ENCODE measurements at places on chromosomes 2 and 18.

- no peak for DNase-seq
Observed at GRCh38 chr2:127052057-127052770, 54.7 kb downstream of the BIN1 start.

- DNase-seq, result no peak
Observed at GRCh38 chr2:174957050-174957449, 48.1 kb downstream of the CHN1 start.

DNA sequence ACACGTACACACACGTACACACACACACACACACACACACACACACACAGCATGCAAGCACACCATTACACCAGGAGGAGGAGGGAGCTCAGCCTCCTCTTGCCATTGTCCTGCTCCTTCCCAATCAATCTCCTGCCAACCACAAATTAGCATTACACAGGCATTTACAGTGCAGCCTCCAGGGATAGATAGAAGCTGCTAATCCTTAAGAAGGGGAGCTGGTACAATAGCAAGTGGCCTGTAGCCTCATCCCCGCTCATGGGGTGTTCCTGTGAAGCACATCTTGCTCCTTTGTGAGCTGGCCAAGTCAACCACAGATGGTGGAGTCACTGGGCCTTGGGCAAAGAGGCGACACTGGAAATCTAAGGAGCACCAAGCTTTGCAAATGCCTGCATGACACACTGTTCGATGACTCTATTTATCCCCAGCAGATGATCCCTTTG is 110.3 kb upstream of the PKDCC start:
- DNase-seq, result no peak

GRCh38 chr2:675982-676646 is 1.1 kb downstream of the TMEM18 start:
- no peak for DNase-seq

DNA sequence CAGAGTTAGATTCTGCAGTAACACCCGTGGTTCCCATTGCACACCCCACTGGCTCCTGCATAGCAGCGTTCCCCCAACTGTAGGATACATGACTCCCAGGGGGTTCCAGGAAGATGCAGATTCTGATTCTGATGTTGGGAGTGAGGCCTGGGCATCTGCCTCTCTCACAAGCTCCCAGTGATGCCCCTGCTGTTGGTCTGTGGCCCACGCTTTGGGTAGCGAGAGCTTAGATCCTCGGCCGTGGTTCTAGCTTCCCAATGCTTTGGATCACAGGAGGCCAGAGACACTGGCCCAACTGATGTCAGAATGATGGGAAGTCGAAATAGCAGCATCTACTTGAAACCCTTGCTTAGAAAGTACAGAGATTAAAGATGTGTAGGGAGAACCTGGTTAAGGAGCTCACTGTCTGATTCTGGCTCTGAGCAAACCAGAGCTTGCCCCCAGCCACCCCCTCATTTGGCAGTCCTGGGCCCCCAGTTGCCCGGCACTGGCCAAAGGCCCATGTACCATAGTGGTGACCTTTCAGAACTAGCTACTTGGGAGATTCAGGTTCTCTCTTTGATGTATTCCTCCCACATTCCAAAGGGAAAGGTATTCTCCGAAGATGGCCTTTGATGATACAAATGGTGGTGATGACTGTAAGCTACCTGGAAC is 197.5 kb downstream of the FAM210A start:
- DNase-seq, result no peak

DNA sequence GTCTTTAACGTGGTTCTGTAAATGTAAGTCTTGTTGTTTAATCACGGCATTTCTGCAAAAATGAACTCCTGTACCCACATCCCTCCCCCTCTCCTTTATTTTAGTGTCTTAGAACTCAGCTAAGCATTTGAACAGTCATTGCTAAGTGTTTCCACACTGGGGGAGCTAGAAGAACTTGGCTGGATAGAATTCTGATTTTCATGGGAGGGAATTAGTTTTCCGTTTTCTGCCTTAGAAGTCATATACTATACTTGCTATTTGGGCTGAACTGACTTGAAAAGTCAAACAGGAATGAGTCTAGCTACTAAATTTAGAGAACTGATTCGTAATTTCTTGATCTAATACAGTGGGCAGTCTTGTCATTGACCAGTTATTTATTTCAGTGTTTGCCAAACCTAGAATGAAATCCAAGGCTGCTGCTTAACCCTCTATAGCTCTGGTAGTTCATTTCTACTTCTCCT is 61.1 kb downstream of the FMNL2 start:
- no peak for DNase-seq

DNA sequence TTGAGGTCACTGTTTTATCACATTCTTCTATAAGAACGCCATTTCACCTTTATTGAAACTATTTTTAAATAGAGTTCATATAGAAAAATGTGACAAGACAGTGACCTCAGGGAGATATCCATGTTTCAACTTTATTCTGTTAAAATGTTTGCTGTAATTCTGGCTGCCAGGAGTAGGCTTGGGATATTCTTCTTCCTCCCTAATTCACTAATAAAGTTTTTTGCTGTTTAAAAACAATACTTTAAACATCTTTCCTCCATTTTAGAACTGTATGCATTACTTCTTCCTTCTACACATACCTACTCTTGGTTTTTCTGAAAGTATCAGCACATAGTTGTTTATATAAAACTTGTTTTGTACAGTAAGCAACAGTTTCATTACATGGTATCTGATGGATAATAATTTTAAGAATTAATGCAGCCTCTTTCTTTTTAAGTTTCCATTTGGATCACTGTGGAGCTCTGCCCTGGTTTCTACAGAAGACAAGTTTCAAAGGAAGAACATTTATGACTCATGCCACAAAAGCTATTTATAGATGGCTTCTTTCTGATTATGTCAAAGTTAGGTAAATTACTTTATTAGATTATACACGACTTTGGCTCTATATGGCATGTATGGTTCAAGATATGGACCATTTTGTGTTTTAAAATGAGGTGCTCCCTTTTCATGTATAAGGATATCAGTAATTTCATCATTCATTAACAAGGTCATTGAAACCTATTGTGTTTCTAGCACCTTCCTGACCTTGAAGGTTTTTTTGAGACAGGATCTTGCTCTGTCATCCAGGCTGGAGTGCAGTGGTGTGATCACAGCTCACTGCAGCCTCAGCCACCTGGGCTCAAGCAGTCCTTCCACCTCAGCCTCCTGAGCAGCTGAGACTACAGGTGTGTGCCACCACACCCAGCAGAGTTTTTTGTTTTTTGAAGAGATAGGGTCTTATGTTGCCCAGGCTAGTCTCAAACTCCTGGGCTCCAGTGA is 7.2 kb downstream of the CPSF3 start:
- no peak for DNase-seq

- DNase-seq, result peak; percentile 32
Observed at GRCh38 chr2:28750316-28751251, 1.0 kb upstream of the PPP1CB start.

DNA sequence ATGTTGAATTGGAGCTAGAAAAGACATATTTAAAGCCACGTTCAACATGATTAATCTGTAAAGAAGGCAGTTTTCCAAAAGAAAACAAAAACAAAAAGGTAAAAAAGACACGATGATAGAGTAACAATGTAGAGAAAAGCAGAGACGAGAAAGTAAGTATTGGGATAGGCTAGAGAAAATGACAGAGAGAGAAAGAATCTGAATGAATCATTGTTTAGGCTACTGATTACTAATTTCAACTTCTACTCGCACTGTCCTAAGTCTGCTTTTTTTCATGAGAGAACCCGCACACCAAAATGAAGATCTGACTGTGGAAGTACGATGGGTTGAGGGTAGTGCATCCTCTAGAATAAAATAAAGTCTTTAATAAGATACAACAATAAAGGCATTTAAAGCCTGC is 1599.2 kb upstream of the TMEFF2 start:
- no peak for DNase-seq

DNA sequence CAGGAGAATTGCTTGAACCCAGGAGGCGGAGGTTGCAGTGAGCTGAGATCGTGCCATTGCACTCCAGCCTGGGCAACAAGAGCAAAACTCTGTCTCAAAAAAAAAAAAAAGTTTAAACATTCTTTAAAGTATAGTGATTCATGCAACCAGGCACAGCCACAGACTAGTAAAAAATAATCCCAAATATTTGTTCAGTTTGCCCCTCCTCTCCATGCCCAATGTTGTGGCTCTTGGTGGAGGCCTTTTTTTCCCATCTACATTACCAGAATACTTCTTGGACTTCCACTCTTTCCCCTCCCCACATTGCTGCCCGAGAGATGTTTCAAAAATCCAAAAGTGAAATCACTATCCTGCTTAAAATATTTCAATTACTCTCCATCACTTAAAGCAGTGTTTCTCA is 5.1 kb upstream of the MALT1 start:
- DNase-seq, result no peak

DNA sequence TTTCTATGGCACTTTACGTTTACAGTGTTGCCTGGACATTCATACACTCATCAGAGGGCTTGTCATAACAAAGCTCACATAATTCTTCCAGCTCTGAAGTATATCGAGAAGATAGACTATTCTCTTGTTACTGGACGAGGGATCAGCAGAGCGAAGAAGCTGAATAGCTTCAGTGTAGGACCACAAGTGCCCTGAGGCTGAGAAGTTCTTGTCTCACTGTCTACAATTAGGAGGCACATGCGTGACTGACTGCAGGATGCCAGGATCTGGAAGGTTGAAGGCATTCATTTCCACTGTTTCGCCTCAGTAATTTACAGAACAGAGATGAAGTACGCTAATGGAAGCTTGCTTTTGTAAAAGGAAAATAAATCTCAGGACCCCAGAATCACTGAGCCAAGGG is 9.6 kb downstream of the SH3YL1 start:
- no peak for DNase-seq

DNA sequence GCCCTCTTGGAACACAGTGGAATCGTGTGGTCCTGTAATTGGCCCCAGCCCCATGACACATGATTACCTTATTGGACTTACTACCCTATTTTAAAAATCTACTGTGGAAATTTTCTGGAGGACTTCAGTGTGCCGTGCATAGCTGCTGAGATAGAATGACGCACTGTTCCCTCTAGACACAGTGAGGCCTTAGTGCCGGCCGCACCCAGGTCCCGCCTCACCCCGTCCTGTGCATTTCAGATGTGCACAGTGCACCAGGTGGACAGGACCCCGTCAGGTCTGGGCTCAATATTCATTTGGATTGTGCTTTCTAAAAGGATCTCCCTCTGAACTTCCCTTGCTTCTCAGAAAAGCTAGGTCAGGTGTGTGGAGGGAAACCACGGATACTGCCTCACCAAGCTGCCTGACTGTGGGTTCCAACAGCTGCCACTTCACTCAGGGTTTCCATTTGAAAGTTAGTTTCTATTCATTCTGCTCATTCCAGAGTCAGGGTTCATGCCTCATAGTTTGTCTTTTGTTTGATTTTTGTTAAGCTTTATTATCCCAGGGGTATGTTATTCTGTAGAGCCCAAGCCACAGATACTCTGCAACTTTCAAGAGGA is 155.8 kb downstream of the PTGR3 start:
- DNase-seq, result no peak

- DNase-seq, result no peak
Observed at GRCh38 chr2:10946394-10946793, 34.7 kb downstream of the KCNF1 start.

GRCh38 chr2:215951558-215951957 is 61.8 kb downstream of the MREG start:
- no peak for DNase-seq

GRCh38 chr2:142308744-142309143 is 177.9 kb upstream of the LRP1B start:
- DNase-seq, result no peak

- no peak for DNase-seq
Observed at GRCh38 chr18:45802814-45803492, 22.5 kb upstream of the SIGLEC15 start.

- peak; percentile 68 for DNase-seq
Observed at GRCh38 chr2:10302479-10303180, at the start of gene HPCAL1. HPCAL1 (plus strand) TSS chr2:10302904; CDS start chr2:10419758, 116,854 bp downstream.

DNA sequence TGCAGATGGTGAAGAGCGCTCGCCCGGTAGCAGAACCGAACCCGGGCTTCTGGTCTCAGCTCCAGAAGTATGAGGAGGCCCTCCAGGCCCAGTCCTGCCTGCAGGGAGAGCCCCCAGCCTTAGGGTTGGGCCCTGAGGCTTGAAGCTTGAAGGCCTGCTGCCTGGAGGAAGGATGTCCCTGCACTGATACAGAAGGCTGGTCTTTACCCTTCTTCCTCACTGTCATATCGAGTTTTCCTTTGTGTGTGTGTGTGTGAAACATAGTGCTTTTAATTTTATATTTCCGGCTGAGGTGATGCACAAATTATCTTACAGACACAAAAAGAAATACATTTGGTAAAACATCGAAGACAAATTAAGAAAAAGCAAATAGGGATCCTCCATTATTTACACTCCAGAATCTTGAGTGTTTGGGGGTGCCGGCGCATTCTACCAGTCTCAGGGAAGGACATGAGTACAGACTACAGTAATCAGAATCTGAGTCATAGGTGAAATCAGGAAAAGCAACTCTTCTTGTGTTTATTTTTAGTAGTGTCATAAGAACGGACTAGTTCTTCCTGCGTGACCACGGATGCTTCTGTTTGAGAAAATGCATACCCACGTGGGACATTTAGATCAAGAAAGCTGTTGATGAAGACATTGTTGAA is 1.3 kb downstream of the DUSP28 start:
- DNase-seq, result no peak

DNA sequence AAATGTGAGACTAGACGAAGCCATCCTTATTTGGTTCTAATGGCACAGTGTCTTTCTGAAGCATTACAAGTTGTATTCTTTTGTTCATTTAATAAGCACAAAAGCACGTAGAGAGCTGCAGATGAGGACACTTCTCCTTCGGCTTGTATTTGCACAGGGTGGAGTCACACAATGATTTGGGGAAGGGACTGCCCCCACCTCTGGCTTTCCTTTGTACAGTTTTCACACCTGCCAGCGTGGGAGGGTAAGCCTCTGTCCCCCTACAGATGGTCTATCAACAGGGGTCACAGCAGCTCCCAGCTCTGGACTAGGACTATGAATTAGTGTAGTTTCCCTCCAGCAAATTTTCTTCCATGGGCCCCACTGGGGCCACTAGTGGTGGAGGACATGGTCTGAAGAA is 108.2 kb upstream of the KLHL14 start:
- DNase-seq, result no peak

GRCh38 chr18:12803069-12803936 is 80.7 kb downstream of the PTPN2 start:
- no peak for DNase-seq
